ENCODE measurements at places on chromosomes 2 and 18.
A peak's percentile ranks its signal among the peaks of the same experiment; 100 is the strongest.

- DNase-seq: no peak
Observed at GRCh38 chr2:10012963-10013461, 30.3 kb upstream of the KLF11 start.

- DNase-seq: no peak
Observed at GRCh38 chr2:73101626-73102256, 11.0 kb downstream of the RAB11FIP5 start.

DNA sequence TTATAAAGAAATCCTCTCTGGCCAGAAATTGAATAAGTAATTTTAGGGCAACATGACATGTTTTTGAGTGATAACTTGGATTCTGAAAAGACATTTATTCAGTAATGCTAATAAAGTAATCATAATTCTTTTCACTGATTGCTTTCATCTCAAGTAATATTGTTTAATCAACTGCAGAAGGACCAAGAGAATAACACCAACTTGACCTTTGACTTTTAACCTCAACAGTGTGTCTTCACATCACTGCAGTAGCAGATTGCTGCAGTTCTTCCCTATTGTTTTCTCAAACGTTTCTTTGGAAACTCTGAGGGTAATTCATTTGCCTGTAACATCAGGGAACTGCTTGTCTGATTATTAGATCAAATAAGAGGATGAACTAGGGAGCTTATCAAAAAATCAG, 104.9 kb upstream of the UPP2 start:
- no peak for DNase-seq

GRCh38 chr2:201132518-201132917, 16.6 kb downstream of the CFLAR start:
- no peak for DNase-seq

DNA sequence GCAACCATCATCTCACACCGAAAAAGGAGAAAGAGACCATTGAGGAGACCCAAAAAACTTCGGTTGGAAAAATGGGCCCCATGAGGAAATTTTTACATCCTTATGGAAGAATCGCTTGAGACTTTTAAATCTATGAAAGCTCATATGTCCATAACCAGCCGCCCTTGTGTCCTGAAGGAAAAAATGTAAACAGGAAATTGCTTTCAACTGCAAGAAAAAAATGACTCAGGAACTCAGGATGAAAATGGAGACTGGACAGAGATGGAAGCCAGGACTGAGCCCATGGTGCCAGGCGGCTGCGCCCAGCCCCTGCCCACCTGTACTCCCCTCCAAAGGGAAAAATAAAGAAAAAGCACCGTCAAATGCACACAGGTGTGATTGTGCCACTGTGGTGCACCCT, 81.5 kb upstream of the SLC66A3 start:
- DNase-seq: no peak

GRCh38 chr2:79906139-79906890, 393.5 kb downstream of the CTNNA2 start:
- no peak for DNase-seq

DNA sequence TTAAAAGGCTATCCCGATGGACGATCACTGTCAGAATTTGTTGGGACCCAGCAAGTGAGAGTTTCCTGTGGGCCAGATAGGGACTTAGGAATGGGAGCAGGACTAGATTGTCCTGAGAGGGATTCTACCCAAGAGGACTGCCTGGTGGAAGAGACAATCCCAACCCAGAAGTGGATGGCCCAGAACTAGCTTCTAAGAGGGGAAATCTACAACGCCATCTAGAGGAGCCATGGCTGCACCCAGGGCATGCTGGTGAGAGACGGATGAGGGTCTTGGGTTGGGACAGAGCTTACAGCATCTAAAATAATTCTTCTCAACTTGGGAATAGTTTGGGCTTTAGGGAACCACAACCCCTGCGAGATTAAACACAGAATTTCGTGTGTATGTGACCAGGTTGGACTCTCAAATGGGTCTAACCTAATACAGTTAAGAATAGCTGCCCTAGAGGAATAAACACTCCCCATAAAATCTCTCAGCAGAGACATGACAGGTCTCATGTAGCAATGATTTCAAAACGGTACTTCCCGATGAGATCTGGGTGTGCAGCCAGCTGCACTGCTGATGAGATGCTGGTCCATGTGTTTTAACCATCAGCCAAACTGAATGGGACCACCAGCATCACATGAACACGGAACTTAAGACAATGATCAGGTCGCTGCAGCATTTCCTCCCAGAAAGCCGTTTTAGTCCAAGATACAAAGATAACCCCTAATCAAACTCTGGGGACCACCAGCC, 50.8 kb downstream of the CCBE1 start:
- DNase-seq: no peak

DNA sequence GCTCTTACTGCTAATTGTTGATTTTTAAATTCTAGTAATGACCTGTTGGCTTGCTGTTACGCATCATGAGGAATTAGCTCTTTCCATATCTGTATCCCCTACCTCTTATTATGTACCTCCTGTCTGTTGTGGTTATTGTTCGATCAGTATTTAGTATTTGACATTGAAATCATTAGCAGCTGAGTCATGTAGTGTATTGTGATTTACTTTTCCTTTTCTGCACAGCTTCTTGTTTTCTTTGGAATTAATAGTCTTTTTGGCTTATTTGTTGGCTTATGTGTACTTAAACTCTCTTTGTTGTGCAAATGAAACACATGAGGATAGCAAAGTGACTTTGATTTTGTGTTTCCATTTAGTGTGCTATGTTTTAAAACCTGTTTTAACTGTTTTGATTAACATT, 4.3 kb downstream of the EPB41L5 start:
- DNase-seq: no peak

DNA sequence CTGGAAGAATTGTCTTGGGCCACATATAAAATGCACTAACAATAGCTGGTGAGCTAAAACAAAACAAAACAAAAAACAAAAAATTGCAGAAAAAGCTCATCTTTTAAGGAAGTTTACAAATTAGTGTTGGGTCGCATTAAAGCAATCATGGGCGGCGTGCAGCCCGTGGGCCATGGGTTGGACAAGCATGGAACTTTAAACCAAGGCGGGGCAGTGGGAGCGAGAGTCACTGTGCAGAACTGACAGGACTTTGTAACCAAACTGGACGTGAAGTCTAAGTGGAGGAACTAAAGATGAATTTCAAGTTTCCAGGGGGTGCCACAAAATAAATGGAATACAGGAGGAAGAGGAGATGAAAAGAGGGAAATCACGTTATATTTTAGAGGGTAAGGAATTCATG, 80.7 kb downstream of the PSMG2 start:
- DNase-seq: no peak

GRCh38 chr2:171522788-171523087, 464 bp downstream of the CYBRD1 start:
- peak; percentile 41 for DNase-seq

DNA sequence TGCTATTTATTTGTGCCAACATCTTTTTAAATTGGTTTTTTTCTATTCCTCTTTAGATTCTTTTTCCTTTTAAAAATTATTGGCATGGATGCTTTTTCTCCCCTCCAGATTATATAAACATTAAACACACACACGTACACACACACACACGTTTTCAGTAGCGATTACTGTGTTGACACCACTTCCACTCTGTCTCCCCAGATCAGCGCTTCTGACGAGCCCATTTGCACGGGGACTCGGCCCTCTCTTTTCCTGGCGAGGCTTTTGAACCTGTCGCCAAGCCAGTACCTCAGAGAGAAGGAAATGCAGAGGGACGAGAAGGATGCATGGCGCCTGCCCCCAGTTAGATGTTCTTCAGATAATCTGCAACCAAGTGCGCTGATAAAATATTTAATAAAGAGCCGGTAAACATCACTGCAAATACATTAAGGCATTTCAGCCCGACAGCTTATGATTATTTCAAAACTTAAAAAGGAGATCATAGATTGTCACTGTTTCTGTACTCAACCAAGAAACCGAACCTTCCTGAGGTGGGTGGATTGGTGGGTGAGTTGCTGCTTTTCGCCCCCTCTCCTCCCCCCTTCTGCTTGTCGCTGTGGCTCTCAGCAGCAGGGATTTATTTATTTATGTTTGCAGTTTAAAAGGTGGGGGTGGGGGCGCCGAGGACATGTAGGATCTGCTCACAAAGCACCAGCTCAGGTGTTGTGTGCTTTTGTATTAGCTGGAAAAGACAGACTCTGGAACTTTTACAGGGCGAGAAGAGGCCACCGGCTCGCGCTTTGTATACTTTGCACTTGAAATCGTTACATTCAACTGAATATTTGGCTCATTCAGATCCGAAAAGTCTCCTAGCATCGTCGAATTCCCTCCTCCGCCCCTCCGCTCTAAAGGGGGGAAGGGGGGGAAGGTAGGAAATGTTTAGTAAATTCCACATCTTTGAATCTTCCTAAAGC, 787 bp upstream of the TBR1 start:
- DNase-seq: no peak

DNA sequence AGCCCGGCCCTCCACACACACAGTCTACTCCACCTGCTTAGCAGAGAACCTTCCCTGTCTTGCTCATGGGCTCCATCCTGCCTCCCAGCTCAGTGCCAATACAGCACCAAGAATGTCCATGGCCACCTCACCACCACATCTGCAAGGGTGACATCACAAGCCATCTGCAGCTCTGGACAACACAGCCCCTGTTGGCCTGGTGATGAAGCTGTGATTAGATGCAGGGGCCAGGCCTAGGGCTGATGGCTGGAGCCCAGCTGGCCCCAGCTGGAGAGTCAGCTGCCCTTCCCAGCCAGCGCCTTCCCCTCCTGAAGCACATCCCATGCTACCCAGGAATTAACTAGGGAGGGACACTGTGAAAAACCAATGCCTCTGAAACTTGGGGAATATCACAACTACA, 91.1 kb downstream of the TTC32 start:
- DNase-seq: no peak

GRCh38 chr2:105239924-105240323, 1.6 kb upstream of the GPR45 start:
- no peak for DNase-seq

GRCh38 chr2:224925810-224926100, 116.5 kb downstream of the DOCK10 start:
- no peak for DNase-seq

DNA sequence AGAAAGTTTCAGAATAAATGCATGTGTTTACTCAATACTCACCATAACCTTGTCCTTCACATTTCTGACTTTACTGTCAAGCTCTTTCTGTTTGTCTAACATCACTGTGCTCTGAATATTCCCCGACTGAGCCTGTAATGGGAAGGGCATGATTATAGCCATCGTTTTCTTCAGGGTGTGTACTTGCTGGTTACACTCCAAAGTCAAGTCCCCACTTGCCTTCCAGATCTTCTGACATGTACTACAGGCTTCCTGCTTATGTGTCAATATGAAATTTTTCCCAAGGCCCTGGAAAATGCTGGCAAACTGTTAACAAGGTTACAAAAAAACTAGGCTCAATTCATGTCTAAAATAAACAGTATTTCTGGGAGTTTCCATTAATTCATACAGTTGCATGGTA, 12.9 kb downstream of the STAT1 start:
- no peak for DNase-seq

DNA sequence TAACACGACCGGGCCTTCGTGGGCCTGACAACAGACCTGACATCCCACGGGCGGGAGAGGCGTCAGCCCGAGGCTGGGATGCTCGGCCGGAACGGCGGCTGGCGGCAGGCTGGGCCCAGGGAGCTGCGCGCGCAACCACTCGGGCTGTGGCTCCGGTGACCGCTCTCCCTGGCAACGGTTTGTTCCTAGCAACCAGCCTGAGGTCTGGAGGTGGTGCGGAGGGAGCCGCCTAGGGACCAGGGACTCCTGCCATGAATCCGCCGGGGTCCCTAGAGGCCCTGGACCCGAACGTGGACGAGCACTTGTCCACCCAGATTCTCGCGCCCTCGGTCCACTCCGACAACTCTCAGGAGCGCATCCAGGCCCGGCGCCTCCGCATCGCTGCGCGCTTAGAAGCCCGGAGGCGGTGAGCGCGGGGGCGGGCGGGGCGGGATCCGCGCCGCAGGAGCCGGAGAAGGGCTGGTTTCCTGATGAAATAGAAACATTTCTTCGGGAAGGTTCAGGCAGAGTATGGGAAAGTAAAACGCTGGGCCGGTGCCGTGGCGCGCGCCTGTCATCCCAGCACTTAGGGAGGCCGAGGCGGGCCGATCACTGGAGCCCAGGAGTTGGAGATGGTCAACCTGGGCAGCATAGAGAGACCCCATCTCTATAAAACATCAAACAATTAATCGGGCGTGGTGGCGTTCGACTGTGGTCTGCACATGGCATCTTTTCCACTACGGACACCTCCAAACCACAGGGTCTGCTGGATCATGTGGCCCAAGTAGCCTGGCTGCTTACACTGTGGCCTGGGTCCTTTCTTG, at the start of gene DRC1:
TSS of gene DRC1 (plus strand) at position 182 of the 803 bp plus-strand sequence. CDS start at position 252, 70 bp downstream.
- peak; percentile 62 for DNase-seq

DNA sequence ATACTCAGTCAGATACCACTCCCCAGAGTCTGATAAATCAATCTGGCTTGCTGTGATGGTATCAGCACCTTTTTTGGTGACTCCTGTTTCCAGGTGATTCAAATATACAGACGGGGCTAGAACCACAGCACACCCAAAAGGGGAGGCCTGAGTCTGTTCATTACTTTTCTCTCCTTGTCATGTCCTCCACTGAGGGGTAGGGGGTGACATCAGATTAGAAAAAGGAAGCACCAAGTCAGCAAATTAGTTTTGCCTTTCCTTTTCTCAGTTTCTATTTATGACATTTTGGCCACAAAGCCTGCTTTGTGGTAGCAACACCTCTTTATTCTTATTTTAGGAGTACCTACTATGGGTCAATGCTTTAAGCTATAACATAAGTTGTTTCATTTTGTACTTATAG, 127.4 kb downstream of the CCDC102B start:
- no peak for DNase-seq

DNA sequence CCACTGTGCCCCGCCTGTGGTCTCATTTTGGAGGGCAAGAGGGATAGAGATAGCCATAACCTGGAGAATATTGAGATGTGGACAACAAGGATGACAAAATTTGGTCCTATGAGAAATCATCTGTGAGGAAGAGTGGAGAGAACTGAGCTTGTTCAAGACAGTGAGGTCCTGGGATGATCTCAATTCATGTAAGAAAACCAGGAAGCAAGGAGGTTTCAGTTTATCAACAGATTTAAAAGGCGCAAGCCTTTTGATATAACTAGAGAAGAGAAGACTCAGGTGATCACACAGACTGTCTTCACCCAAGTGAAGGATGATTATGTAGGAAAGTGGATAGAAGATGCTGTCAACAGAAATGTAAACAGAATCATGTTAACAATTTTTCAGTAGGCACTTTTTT, 39.1 kb downstream of the PCBP1 start:
- DNase-seq: no peak

DNA sequence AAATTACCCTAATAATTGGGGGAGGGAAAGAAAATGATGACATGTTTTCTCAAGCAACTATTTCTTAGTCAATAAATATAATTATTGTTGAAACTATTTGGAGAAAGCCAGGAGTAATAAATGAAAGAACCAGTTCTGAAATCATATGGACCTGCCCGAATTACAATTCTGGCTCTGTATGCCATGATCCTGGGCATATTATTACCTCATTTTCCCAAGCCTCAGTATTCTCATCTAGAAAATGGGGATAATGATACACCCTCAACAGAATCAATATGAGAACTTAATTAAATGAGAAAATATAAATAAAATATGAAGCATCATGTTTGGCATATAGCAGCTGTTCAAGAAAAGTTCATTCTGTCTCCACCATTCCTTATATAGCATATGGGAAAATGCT, 22.9 kb downstream of the ARHGEF33 start:
- DNase-seq: no peak

Data from Caco-2 (cell line).